GOT3 (cell line): ENCODE measurements at places on chromosomes 3 and 15.

DNA sequence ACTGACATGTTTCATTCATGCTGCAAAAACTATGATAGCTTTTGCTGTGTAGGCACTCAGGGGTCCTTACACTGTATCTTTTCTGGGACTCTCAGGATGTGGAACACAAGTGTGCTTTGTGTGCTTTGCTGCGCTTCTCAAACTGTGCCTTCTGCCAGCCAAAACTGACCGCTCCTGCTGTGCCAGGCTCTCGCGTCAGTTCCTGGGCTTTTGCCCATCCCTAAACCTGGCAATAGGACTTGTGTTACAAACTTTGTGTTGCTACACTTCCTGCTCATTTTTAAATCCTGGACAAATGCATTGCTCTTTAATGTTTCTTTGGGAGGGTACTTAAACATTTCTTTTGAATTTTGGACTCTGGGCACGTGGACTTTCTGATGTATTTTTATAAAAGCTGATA, 60.3 kb downstream of the DIPK2A start:
- no peak for DNase-seq

DNA sequence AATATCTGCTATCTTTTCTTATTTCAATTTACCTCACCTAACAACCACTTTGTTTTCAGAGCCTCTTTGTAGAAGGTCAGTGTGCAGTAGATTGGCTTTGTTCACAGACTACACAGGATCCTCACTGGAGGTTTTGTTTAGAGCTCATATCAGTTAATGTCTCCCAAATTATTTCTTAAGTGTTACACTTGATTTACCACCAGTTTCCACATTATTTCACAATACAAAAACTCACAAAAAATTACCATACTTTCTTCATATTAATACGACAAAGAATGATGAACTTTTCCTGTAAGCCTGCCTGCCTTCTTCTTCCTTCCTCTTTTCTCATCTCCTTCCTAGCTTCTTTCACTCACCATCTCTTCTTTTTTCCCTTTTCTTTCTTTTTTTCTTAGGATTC, 133.3 kb downstream of the ALCAM start:
- no peak for DNase-seq

- DNase-seq = no peak
Measured at GRCh38 chr3:130671545-130672312, 74.9 kb downstream of the PIK3R4 start.

DNA sequence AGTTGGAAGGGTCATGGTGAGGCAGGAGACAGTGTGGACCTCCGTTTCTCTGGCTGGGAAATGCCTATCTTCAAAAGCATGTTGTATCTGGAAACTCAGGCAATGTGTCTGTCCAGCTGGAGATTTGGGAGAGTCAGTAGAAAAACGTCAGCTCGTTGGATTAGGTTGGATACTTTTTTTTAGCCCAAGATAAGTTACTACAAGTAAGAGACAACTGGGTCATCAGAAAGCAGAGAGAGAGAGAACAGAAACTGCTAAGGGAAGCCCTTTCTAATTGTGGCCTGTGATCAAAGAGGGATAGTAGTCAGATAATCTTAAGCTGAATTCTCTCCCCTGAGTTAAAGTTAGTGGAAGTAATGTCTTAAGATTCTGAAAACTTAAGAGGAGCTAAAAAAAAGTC, 78.9 kb upstream of the ZNF280D start:
- DNase-seq = no peak

DNA sequence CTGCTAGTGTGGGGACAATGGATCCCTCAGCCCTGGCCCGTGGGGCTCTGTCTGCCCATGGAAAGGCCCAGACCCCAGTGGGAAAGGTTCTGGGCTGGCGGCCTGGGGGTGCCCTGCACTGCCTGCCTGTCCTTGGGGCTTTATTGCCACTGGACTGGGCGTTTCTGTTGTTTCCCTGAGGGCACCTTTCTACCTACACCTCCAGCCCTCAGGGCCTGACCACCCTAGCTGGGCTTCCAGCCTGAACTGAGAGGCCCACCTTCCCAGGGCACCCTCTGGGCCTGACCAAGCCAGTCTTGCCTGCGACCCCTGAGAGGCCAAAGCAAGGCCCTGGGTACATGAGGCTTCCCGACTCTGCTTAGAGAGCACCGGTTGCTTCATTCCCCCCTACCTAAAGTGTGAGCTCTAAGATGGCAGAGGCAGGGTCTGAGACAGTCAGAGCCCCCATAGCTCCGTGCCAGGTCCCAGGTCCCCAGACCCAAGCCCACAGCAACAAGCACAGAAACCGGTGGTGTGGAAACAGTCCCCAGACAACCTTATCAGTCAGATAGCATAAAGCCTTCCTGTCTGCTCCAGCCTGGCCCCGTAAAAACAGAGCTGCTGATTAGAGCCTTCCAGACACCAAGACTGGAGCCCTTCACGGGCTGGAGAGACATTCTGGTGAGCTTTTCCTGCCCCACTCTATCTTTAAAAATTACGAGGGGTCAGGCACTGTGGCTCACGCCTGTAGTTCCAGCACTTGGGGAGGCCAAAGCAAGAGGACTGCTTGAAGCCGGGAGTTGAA, 102.8 kb downstream of the CHSY1 start:
- no peak for DNase-seq

DNA sequence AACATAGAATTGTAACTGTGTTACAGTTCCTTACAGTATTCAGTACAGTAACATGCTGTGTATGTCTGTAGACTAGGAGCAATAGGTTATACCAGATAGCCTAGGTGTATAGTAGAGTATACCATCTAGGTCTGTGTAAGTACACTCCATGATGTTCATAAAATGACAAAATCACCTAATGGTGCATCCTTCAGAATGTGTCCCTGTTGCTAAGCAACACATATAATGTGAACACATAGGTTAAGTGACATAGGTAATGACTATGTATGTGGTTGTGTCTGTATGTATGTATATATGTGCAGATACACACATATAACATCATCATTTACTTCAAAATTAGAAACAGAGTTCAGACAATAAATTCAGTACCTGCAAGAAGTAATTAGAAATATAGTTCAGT, 146.8 kb upstream of the GAP43 start:
- DNase-seq = no peak

GRCh38 chr3:11717768-11718636, 74.3 kb upstream of the VGLL4 start:
- DNase-seq = no peak

- DNase-seq = no peak
Measured at GRCh38 chr3:163953526-163953925, 1124.8 kb downstream of the SI start.

- no peak for DNase-seq
Measured at GRCh38 chr3:53254509-53255422, 1.1 kb downstream of the TKT start.

GRCh38 chr15:92682741-92683510, 27.4 kb upstream of the FAM174B start:
- DNase-seq = no peak

DNA sequence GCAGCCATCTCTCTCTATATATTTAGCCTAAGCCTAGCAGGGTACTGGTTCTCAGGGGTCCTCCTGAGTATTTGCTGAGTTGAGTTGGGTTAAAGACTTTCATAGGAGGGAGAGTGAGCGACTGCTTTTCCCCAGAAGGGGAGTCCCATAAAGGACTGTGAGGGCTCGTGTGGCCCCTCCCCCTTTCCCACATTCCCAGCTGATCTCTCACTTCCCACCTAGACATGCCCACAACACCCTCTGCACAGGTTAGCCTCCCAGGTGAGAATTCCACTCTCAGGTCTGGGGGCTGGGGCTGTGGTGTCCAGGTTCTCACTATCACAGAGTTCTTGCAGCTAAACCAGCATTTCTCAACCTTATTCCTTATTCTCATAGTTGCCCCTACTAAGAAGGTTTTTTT, 15.8 kb downstream of the EPHB1 start:
- DNase-seq = no peak

DNA sequence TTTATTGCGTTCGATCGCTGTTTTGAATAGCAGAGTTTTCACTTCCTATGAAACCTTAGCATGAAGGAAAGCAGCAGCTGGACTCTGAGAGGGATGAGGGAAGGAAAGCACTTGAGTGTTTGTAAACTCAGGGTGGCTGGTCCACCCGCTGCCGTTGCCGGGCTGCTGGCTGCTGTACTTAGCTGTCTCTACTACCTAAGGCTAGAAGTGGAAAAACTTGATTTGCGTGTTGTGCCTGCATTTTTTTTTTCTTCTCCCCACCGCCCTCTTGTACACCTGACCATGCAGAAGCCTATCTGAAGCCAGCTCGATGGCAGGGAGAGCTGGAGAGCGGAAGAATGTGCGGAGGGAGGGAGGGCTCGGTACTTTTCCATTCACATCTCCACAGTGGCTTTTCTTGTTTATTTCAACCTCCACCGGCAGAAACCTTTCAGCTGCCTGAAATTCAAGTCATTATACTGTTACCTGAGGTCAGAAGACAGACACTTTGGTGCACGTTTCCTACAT, 4.8 kb upstream of the BCL6 start:
- DNase-seq = no peak

DNA sequence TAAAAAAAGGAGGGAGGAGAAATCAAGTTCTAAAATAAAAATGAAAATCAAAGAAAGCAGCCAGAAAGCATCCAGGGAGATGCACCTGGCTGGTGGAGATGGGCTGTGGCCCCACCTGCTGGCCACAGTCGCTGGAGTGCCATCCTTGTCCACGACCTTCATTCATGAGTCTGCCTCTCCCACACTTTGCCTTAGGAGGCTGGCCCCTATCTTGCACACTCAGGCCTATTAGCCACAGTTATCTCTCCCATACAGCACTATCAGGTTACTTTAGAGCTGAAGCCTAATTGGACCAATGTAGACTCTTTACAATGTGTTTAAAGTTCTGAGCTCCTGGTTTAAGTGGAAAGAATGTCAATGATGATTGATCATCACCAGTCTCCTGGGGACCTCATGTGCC, 392.0 kb upstream of the RORA start:
- DNase-seq = no peak

DNA sequence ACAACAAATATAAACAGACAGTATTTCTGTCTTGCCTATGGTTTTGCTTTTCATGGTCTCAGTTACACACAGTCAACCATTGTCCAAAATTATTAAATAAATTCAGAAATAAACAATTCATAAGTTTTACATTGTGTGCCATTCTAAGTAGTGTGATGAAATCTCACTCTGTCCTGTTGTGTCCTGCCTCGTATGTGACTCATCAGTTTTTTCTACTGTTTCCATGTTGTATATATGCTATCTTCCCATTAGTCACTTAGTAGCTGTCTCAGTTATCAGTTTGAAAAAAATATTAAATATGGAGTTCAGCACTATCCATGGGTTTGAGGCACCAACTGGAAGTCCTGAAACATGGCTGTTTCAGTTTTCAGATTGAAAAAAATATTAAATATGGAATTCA, 282.4 kb upstream of the GRM7 start:
- no peak for DNase-seq

- DNase-seq = no peak
Measured at GRCh38 chr3:117726776-117727175, 1017.2 kb downstream of the TUSC7 start.

DNA sequence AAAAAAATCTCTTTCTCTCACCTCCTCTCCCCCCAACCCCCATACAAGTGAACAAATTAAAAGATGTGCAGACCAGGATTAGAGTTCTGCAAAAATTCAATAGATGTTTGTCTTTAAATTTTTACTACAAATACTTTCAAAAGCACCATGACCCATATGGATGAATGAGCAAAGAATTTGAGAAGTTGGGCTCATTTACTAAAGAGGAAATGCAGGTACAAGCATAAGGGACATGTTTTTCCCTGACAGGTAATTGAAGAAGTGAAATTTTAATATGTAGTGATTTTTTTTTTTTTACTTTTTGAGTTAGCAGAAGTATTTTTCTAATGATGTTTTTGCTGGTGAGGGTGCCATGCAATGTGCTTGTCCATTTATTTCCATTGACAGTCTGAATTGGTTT, 15.3 kb downstream of the PIK3CA start:
- no peak for DNase-seq

DNA sequence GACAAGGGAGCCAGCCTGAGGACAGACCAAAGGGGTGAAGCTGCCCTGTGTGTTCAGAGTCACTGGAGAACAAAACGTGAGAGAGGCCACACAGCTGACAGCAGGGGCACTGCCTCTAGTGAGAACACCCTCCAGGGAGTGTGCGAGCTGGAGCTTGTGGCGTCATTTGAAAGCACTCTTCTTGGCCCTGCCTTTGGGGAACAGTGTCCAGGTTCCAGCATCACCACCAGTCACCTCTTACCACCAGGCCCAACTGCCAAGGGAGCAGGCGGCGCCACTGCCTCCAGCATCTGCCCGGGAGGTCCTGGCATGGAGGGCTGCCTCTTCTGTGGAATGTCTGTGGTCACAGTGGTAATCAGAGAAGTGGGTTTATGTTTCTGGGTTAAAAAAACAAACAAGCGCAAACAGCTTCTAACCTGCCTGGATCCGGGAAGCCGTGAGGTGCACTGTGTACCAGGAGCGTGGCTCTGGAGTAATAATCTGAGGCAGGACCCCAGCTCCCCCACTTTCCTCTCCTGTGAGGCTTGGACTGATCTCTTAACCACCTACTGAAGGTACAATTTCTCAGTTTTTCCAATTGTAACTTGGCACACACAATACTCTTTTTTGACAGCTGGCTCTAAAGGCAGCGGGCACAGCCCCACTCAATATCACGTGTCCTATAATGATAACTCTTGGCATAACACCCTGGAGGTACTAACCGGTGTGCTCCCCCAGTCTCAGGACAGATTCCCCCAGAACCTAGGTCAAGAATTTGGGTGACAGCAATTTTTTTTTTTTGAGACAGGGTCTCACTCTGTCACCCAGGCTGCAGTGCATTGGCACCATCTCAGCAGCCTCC, 32.2 kb upstream of the CDCP1 start:
- no peak for DNase-seq

DNA sequence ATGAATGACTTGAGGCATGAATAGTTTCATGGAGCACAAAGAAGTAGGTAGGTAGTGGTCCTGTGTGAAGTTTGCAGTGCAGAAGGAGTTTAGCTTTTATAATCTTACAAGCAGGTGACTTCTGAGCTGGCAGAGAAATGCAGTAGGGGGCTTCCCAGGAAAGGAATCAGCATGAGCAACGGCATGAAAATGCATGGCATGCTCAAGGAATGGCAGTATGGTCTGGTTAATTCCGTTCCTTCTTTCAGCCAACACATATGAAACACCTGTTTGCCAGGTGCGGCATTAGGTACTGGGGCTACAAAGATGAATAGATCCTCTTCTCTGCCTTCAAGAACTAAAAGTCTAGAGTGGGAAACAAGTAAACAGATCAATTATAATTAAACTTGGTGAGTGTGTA, 138.0 kb upstream of the BHLHE40 start:
- DNase-seq = no peak

- DNase-seq = no peak
Measured at GRCh38 chr3:196399485-196399945, 32.7 kb downstream of the UBXN7 start.
